ENCODE measurements at places on chromosomes 4 and X.

GRCh38 chr4:121185960-121186359, 21.8 kb upstream of the TNIP3 start:
- H3K27me3 ChIP-seq = no peaks in the 10 kb centered on the region
- H3K36me3 ChIP-seq = no peaks in the 10 kb centered on the region
- DNase-seq = no peak
- H3K27ac ChIP-seq = no peak overlapping the region
- H3K4me1 ChIP-seq = no peaks in the 10 kb centered on the region

GRCh38 chr4:146342600-146343192, 128.4 kb downstream of the REELD1 start:
- H3K27ac ChIP-seq = no peak overlapping the region
- H3K27me3 ChIP-seq = no peaks in the 10 kb centered on the region
- H3K4me1 ChIP-seq = no peaks in the 10 kb centered on the region
- H3K36me3 ChIP-seq = no peaks in the 10 kb centered on the region
- H3K4me3 ChIP-seq = no peak overlapping the region

- no peaks in the 10 kb centered on the region for H3K27me3 ChIP-seq
- no peak for DNase-seq
- no peak overlapping the region for H3K4me3 ChIP-seq
- no peak overlapping the region for H3K27ac ChIP-seq
Measured at GRCh38 chr4:41385481-41385880, 128.8 kb downstream of the UCHL1 start.

DNA sequence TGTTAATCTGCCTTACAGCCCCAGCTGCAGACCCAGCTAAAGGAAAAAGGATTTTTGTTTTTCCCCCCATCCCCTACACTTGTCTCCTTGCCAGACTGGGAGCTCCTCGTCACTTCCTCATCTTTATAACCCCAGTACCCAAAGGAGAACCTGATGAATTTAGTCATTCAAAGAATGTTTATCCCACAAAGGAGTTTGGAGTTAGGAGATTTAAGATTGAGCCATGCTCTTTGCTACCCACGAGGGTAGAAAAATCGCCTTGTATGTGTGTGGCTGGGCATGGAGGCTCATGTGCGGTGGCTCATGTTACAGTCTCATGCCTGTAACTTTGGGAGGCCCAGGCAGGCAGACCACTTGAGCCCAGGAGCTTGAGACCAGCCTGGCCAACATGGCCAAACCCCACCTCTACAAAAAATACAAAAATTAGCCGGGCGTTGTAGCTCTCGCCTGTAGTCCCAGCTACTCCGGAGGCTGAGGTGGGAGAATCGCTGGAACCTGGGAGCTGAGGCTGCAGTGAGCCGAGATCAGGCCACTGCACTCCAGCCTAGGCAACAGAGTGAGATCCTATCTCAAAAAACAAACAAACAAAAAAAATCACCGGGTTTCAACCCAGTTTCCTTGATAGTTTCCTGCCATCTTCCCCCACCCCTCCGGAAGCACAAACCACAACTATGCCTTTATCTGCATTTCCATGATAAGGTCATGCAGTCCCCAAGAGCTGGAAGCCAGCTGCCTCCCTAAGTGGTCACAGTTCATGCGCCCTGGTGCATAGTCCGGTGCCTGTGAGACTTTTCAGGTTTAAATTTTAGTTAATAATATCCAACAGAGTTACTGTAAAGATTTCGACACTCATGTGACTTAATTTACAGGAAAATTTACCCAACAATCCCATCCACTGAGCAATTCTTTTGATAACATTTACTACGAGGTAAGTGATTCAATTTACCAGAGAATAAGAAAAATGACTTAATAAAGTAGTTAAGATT, 1.5 kb downstream of the CFAP97 start:
- H3K4me3 ChIP-seq = no peak overlapping the region
- DNase-seq = no peak
- H3K27ac ChIP-seq = peak overlapping the region; percentile 98
- H3K4me1 ChIP-seq = peaks cover 27% of the 10 kb centered on the region
- H3K27me3 ChIP-seq = no peaks in the 10 kb centered on the region

DNA sequence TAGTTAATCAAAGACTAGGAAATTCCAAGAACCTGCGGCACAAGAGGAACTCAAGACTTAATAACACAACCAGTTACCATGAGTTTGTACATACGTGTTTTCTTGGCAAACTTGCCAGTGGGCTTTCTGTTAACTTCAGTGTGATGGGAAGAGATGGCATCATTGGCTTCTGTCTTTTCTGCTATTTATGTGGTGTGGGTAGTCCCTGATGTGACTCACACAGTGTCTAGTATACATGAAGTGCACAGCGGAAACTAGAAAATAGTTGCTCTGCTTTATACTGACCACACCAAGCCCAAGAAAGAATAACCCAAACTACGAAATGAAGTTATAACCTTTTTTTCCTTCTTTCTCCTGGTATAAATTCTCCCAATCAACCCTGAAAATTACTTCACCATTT, 24.5 kb downstream of the DAPP1 start:
- H3K36me3 ChIP-seq = peaks cover 19% of the 10 kb centered on the region
- H3K27me3 ChIP-seq = no peaks in the 10 kb centered on the region
- DNase-seq = no peak
- H3K4me1 ChIP-seq = peaks cover 7% of the 10 kb centered on the region
- no peak overlapping the region for H3K4me3 ChIP-seq
